Placental pericyte (primary cell): ENCODE measurements at places on chromosomes 16 and 17. TPM values are rescaled to one million over a fixed set of nuclear protein-coding genes. Genes with fewer than 3 reads are reported as not detected.

Gene C16orf96
- total RNA-seq, result under 0.01 TPM in 2 replicates

Gene KRTAP4-9
- total RNA-seq, result not detected in 2 replicates

Gene CCNF
- 4.6 and 69.6 TPM in 2 replicates for total RNA-seq

Gene CES3
- total RNA-seq, result 0.22 TPM in 1 of 2 replicates, not detected in the other

Gene TBC1D3B
- 0.29 and 1.8 TPM in 2 replicates for total RNA-seq

Gene TBC1D3G
- not detected in 2 replicates for total RNA-seq

Gene CDRT15L2
- total RNA-seq, result not detected in 2 replicates

Gene RDM1
- not detected in 2 replicates for total RNA-seq

Gene PDILT
- not detected in 2 replicates for total RNA-seq

Gene CTRB2
- total RNA-seq, result not detected in 2 replicates

Gene TP53TG3B
- total RNA-seq, result 0.44 TPM in 1 of 2 replicates, not detected in the other

Gene MT4
- not detected in 2 replicates for total RNA-seq
